ENCODE measurements at places on chromosomes 3 and 15. TPM values are rescaled to one million over a fixed set of nuclear protein-coding genes. Genes with fewer than 3 reads are reported as not detected.

DNA sequence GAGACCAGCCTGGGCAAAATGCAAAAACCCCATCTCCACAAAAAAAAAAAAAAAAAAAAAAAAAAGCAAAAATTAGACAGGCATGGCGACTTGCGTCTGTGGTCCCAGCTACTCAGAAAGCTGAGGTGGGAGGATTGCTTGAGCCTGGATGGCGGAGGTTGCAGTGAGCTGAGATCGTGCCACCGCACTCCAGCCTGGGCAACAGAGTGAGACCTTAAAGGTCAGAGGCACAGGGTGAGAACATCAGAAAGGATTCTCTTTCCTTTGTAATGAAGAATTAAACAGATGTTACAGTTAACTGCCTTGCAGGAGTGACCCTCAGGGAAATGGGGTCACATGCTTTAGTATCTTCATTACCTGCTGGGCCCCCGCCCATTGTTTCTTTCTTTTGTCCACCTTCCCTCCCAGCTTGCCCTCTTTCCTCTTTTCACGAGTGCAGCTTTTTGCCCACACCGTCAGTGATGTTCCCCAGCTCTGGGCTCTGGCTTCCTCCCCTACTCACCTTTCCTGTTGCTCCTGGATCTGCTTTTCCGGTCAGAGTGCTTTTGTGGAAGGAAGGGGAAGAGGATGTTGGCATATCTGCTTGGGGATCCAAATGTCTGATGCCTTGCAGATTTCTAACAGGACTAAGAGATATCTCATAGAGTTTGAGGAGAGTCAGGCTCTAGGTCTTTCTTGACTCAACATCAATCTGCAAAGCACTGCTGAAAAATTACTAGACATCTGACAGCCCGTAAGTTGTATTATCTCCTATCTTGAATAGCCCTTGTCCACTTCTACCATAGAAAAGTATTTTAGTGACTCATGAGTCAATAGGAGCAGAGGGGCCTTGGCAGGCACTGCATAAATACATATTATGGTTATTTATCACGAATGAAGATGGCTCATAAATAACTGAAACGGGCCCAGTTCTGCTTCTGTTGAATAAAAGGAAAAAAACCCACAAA, 35.6 kb upstream of the NDUFB4 start:
- H3K36me3 ChIP-seq: no peaks in the 10 kb centered on the region
- H3K4me1 ChIP-seq: 0 out of 2 replicates have a peak, but pooled peaks cover 2% of the 10 kb centered on the region
- no peak overlapping the region for H3K27ac ChIP-seq
- DNase-seq: peak; percentile 55
- peak overlapping the region; percentile 44 for H3K4me3 ChIP-seq

WNT5A gene
- total RNA-seq: 1.3 TPM

GRCh38 chr3:167507954-167508353, 34.1 kb upstream of the SERPINI2 start:
- no peaks in the 10 kb centered on the region for H3K4me1 ChIP-seq
- DNase-seq: no peak
- H3K27ac ChIP-seq: no peak overlapping the region

RETNLB gene
- not detected for total RNA-seq

PCOLCE2 gene
- total RNA-seq: 6.8 TPM
